ENCODE measurements at places on chromosomes 2 and 18. TPM values are rescaled to one million over a fixed set of nuclear protein-coding genes. Genes with fewer than 3 reads are reported as not detected.

Gene CNDP1
- not detected for total RNA-seq

Gene SLC23A3
- 1.8 TPM for total RNA-seq

Gene INPP5D
- total RNA-seq = 39.6 TPM

Gene EMILIN2
- 4.9 TPM for total RNA-seq

Gene SPIRE1
- total RNA-seq = 68.8 TPM

Gene MBD2
- 47.1 TPM for total RNA-seq

Gene PLCL1
- 9.7 TPM for total RNA-seq

Gene SCG2
- not detected for total RNA-seq

Gene C2orf42
- total RNA-seq = 14.6 TPM

Gene DHRS9
- 0.29 TPM for total RNA-seq

Gene HK2
- total RNA-seq = 32.6 TPM

Gene FAM237A
- total RNA-seq = not detected
